Activated CD8-positive, alpha-beta memory T cell treated with anti-CD3 and anti-CD28 coated beads for 1 hour (primary cell): ENCODE measurements at places on chromosomes 5 and 9.

- DNase-seq = no peak
Measured at GRCh38 chr9:114285166-114285867, 37.6 kb upstream of the ORM1 start.

DNA sequence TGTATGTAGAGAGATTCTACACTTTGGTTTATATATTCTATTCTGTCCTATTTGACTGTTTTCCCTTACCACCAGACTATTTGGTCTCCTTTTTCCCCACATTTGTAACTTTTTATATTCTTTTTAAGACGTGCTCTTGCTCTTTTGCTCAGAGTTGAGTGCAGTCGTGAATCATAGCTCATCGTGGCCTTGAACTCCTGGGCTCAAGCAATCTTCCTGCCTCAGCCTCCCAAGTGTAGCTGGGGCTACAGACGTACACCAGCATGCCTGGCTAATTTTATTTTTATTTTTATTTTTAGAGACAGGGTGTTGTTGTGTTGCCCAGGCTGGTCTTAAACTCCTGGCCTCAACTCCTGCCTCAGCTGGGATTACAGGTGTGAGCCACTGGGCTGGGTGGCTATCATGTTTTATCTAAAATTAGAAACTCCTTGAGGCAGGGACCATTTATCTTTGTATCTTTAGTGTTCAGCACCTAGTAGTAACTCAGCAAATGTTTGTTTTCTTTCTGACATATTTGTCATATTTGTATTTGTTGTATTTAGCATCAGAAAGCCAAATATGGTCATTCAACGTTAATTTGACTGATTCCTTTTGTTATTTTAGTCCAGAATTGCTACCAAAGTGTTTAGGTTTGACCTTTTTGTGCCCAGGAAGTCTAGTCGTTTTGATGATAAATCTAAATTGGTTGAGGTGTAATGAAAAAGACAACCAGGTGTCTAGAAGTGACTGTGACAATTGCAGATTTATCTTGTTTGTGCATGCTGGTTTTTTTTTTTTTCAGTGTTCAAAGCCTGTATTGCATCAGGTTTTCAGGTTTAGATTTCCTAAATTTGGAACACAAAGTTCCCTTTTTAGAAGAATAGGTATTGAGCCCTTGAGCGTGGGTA lies 44.3 kb downstream of the ERBIN start:
- DNase-seq = no peak

DNA sequence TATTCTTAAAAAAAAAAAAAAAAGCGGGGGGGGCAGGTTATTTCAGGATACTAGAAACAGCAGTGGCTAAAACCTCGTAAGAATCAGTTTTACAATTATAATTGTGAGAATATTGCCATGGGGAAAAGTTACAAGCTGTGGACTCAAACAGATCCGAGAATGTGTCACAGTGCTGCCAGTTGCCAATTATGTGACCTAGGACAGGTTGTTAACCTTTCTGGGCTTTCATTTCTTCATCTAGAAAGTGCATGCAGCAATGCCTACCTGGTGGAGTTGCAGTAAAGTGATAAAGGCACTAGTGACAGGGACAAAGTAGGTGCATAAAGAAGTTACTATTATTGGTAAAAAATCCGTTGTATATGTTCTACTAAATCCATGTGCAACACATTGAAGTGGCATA lies 75.8 kb downstream of the CDH6 start:
- no peak for DNase-seq

- no peak for DNase-seq
Measured at GRCh38 chr9:83280790-83281189, 217.8 kb upstream of the RASEF start.

DNA sequence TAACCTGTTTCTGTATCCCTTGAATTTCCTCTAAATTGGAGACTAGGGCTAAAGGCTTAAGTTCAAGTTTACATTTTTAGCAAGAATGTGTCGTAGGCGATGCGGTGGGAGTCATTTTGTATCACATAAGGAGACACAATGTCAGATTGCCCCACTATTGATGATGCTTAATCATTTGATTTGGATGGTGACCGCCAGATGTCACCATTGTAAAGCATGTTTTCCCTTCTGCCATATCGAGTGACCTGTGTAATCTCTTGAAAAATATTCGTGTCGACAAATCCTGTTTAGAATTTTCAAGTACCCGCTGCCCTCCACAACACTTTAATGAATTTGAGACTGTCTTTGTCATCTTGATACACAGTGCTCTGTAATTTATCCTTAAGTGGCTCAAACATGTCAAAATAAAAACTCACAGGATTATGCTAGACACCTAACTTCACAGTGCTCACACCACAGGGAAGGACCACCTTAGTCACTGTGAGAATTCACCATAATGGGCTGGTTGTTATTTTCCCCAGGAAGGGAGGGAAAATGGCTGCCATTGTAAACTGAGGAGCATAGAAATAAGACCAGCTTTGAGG lies 34.5 kb upstream of the SLC46A2 start:
- no peak for DNase-seq
